AML-193 (cell line): ENCODE measurements at places on chromosomes 6 and 20.

- no peak for DNase-seq
Observed at GRCh38 chr6:107419733-107420132, 39.6 kb downstream of the PDSS2 start.

DNA sequence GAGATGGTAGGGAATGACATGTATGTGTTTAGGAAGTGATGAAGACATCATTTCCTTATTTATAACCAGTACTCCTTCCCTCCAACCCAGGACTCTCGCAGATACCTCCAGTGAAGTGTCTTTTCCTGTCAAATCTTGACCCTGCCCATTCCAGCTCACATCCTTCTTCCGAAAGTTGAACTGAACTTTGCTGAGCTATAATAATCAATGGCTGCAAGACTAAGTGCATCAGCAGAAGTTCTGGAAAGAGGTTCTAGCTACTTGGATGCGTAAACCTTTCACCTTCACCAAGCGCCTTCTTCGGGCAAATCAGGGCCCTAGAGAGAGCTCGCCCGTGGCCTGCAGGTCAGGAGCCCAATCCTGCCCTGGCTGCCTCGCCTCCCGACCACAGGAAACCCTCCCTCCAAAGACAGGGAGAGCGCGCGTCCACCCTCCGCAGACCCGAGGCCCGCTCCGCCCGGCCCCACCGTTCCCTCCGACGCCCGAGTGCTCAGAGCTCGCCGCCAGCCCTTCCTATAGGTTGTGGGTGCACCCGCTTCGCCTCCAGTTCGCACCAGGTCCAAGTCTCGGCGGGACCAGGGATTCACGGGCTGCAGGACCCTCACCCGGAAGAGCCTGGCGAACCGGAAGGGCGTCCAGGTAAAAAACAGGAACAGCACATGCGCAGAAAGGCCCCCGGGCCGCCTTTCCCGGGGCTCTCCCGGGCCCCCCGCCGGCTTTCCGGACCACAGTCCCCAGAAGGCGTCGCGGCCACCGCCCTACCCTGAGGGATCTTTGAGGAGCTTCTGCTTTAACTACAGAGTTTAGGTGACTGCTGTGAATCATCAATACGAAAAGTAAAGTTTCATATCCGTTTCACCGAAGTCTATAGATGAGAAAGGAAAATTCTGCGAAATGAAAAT, at the start of gene ZNF334:
Gene ZNF334 (minus strand): TSS at position 617 of the 902 bp plus-strand sequence. CDS start 1,457 bp downstream, outside the sequence.
- no peak for DNase-seq

DNA sequence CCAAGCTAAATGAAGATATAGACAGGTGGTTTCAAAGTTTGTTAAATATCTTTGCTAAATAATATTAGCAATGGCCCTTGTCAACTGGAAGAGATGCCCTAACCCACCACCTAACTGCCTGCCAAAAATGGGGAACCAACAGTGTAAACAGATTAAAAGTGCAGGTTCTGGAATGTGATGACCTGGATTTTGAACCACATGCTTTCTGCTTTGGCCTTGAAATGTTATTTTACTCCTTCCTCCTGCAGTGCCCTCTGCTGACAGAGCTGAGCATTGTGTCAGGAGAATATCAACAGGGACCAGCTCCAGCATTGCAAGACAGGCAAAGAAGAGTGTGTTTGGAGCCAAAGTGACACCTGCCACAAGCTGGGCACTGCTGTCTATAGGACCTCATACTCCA, 226.6 kb downstream of the MYLK4 start:
- DNase-seq = peak; percentile 62

- no peak for DNase-seq
Observed at GRCh38 chr20:15618110-15618509, 955.1 kb downstream of the KIF16B start.

DNA sequence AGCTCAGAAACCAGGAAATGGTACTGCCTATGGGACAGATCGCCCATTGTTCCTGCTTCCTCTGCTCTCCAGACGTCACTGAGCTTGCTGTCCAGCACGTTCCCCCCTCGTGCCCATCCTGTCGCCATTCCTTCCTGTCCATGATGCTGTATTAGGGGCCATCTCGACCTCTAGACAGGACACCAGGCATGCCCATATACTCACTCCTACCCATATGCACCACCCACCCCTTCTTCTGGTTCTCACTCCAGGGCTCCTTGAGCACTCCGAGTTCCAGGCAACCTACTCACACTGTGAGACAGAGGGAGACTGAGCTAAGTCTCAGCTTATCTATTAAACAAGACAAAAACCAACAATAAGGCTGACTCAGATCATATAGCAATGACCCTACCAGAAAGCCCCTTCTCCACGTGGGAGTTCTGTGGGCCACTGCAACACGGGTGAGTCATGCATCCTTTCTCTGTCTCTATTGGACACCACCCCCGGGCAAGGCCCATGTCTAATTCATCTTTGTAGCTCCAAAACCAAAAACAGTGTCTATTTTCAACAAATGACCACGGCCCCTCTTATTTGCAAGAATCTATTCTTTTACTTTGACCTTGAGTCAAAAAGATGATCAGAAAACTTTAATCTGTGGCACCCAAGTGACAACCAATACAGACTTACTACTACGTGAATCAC, 65.7 kb downstream of the PSMG4 start:
- DNase-seq = no peak
